Activated naive CD8-positive, alpha-beta T cell treated with anti-CD3 and anti-CD28 coated beads, Interleukin-2, amount 10 ng/mL, durations not matched to agents 7 days and 5 days (primary cell): ENCODE measurements at places on chromosomes 13 and 19. TPM values are rescaled to one million over a fixed set of nuclear protein-coding genes. Genes with fewer than 3 reads are reported as not detected.

- DNase-seq = no peak
These were observed 385.6 kb downstream of the IRS2 start for GRCh38 chr13:109400624-109401257.

- DNase-seq = no peak
These were observed 117.6 kb downstream of the MIPEP start for GRCh38 chr13:23771552-23771951.

DNA sequence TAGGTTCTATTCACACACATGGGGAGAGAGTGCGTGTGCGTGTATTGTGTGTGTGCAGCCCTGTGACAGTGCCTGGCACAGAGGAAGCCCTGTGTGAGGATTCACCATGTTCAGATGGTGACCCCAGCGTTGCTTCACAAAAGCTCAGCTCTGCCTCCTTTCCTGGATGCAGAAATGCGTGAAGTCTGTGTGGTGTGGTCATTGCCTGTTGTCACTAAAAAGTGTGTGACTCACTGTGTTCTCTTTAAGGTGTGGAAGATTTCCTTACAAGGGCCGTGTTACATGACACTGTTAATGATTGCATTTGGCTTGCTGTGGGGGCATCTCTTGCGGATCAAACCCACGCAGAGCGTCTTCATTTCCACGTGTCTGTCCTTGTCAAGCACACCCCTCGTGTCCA, 19.5 kb upstream of the DCUN1D2 start:
- DNase-seq = no peak

DNA sequence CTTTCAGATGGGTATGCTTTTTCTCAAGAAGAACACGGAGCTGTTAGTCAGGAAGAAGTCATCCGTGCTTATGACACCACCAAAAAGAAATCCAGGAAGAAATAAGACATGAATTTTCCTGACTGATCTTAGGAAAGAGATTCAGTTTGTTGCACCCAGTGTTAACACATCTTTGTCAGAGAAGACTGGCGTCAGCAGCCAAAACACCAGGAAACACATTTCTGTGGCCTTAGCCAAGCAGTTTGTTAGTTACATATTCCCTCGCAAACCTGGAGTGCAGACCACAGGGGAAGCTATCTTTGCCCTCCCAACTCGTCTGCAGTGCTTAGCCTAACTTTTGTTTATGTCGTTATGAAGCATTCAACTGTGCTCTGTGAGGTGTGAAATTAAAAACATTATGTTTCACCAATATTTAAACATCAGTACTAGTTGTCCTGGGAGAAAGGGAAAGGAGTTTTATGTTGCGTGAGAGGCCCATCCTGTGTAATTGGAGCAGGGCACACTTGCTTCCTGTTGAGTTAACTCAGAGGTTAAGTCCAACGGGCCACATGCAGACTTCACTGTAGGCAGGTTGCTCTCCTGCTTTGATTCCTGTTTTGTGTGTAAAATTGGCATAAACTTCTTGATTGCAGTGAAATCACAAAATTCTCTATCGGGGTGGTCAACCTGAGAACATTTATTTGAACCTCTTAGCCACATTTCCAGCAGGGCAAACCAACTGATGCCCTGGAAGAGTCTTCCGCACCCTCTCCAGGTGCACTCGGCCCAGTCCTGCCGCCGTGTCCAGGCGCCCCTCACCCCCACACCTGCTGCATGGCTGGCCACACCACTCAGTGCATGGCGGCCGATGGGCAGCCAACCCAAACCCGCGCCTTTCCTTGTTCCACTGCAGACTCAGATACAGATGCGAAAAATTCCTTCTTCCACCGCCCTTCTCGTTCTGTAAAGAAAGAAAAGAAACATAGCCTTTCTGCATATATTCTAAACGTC, 31.6 kb downstream of the SHISA2 start:
- no peak for DNase-seq

DNA sequence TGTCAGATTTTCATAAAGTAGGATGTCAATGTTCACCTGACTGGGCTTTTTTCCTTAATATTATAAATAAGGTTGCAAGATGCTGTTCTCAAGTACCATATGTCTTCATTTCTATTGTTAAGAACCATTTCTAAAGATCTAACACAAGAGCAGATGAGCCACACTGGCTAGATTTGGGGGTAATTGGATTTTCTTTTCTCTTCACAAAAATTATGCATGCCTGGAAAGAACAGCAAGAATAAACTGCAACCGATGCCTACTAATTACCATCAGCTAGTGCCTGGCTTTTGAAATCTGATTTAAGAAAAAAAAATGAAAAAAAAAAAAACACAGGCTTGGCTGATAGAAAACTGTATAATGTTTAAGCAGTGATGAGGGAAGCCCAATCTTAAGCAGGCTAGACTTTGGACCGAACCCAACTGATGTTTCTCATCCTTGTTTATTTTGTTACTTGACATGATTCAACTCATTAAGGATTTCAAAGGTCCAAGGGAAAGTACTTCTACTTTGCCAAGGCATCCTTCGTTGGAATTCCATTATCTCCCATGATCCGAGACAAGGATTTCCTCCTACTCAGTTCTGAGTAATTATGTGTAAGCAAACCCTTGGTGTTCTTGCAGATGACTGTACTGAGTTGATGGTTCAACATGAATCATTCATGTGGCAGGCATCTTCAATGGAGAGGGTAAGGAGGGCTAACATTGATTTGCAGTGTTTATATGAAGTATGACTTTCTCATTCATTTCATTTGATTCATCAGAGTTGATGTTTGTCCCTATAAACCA, 300.5 kb downstream of the SPRY2 start:
- DNase-seq = no peak

DNA sequence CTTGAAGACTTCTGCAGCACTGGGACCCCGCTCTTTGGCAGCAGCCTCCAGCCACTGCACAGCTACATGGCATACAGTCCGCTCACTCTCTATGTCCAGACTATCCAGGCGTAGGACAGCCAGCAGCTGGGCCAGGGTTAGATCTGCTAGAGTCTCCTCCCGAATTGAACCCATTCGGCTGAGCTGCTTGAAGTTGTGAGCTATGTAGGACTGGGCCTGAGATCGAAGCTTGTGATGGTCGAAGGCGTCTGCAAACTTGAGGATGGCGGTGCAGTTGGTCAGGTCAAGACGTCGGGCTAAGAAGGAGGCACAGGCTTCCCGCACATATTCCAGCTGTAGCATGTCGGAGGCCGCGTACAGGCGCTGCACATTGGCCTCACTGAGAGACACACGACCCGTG, 900 bp downstream of the KBTBD7 start:
- DNase-seq = no peak

DNA sequence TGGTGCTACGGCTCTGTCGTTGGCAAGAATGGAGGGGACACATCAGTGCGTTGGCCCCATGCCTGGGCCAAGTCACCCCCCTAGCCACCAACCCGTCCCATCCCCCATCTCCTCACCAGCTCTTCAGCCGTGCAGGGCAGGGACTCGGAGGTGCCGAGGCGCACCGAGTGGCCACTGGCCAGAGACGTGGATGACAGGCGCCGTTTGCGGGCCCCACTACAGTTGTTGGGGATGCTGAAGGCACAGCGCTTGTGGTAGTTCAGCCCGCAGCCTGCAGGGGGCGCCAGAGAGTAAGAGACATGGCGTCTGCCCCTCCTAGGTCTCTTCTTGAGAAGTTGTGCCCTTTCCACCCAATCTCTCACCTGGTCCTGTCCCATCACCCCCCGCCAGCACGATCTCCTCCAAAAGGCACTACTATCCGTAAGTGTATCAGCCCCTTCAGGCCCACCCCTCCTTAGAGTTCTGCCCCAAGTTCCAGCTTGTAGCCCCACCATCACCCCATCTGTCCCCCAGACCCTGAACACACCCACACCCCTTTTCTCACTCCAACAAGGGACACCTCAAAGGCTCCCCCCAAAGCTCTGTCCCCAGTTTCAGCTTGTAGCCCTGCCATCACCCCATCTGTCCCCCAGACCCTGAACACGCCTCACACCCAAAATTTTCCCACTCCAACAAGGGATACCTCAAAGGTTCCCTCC, 12.4 kb downstream of the PRKD2 start:
- peak; percentile 93 for DNase-seq

The TMEM59L gene
- not detected for total RNA-seq

The ZNF701 gene
- total RNA-seq = 40.2 TPM
